ENCODE measurements at places on chromosomes 7 and 10. TPM values are rescaled to one million over a fixed set of nuclear protein-coding genes. Genes with fewer than 3 reads are reported as not detected.

GRCh38 chr7:137399827-137400823, 56.6 kb upstream of the PTN start:
- DNase-seq: no peak

DNA sequence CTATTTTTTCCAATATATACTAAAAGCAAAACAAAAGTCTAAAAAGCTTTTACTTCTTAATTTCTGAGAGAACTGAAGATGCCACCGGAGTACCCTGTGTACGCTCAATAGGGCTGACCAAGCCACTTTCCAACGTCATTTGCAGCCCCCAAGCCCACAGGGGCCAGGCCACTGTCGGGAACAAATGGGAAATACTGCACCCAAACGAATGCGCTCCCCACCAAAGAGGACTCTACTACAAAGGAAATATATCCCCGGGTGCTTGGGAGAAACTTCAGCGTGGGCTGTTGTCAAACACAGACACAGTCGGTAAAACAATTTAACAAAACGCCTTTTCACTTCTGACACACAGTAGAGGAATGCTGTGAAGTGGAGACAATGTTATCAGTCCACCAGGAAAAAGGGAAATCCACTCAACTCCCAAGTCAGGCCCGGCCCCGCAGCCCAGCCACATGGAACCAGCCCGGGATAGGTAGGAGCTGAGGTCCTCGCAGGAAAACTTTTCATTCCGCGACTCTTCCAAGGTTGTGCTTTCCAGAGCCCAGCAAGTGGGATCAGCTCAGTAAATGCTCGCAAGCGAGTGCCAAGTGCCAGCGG, 1.4 kb downstream of the PARD3 start:
- DNase-seq: peak; percentile 59

- no peak for DNase-seq
These were observed 205.7 kb upstream of the IGFBP3 start for GRCh38 chr7:46126675-46127300.

- no peak for DNase-seq
These were observed 40.1 kb downstream of the LYZL2 start for GRCh38 chr10:30589441-30589840.

DNA sequence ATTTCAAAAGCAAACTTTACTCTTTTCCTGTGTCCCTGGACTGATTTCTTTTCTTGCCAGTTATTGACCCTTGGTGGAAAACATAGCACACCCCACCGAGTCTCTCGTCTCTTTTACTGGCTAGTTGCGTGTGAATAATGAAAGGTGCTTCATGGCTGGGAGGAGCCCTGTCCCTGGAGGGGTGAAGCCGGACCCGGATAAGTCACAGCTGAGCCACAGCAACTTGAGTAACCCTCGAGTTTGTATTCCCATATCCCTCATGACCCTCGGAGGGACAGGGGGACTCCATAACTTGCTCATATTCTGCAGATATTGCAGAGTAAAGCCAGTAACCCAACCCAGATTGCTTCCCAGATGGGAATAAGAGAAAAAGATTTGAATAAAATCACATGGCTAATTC, 147.5 kb upstream of the FRMD4A start:
- no peak for DNase-seq

GRCh38 chr10:109899356-109900331, 23.7 kb downstream of the XPNPEP1 start:
- no peak for DNase-seq

- peak; percentile 70 for DNase-seq
These were observed 178.0 kb downstream of the AMPH start for GRCh38 chr7:38453168-38453567.

- DNase-seq: peak; percentile 53
These were observed 61.0 kb downstream of the MET start for GRCh38 chr7:116732788-116733694.

GRCh38 chr10:44995914-44996669, 4.6 kb upstream of the ZNF22 start:
- no peak for DNase-seq

MCM10 gene
- 1.8 TPM for total RNA-seq

BZW2 gene
- 47.9 TPM for total RNA-seq

RET gene
- total RNA-seq: 1.3 TPM

TMEM229A gene
- 0.34 TPM for total RNA-seq

KAT6B gene
- 35.0 TPM for total RNA-seq

LYZL2 gene
- not detected for total RNA-seq

MRPL43 gene
- total RNA-seq: 74.4 TPM

Measured in lung (tissue), 17 donors.